ENCODE measurements at places on chromosomes 12 and 14.
A peak's percentile ranks its signal among the peaks of the same experiment; 100 is the strongest.

GRCh38 chr12:25755971-25756260 is 202.6 kb upstream of the RASSF8 start:
- no peak for DNase-seq

DNA sequence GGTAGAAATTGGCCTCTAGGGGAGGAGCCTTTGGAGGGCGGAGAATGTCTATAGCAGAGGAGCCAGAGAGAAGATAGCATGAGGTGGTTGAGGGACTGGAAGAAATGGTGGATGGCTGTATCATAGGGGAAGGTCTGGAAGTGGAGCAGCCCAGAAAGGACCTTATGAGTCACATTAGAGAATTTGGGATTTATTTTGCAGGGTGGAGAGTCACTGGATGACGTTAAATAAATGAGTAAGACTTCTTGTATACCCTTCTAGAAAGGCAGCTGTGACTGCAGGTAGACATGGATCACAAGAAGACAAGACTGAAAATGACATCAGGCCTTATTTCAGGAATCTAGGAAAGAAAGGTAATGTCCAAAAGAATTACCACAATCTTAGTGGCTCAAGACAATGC is 208.2 kb upstream of the TMTC1 start:
- no peak for DNase-seq

GRCh38 chr14:65772921-65773574 is 360.5 kb downstream of the FUT8 start:
- DNase-seq, result no peak

GRCh38 chr14:22400655-22401259 is 188.3 kb downstream of the DAD1 start:
- DNase-seq, result no peak

DNA sequence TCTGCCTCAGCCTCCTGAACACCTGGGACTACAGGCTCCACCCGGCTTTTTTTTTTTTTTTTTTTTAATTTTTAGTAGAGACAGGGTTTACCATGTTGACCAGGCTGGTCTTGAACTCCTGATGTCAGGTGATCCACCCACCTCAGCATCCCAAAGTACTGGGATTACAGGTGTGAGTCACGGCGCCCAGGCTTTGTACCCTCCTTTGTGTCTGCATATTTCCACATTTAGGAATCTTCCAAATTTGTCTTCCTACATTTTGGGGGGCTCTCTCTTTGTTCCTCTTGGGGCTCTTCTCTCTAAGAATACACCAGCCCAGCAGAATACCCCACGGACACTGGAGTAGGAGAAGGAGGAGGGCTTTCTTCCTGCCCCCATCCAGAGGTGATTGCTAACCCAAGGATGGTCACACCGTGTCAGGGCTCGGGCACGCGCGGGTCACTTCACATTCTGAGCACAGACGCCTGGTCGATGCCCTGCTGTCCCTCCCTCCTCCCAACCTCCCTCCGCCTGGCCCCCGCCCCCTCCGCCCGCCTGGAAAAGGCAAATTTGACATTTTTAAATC is 2.1 kb upstream of the DNAJC22 start:
- DNase-seq, result no peak

- DNase-seq, result no peak
Observed at GRCh38 chr12:1534748-1535147, 59.6 kb downstream of the FBXL14 start.

- no peak for DNase-seq
Observed at GRCh38 chr14:95896498-95897135, 20.0 kb downstream of the TUNAR start.

- peak; percentile 11 for DNase-seq
Observed at GRCh38 chr12:25254271-25254880, 3.6 kb upstream of the KRAS start.

GRCh38 chr14:105142651-105143450 is 25.7 kb downstream of the JAG2 start:
- DNase-seq, result no peak

GRCh38 chr12:107884769-107885694 is 110.5 kb downstream of the ASCL4 start:
- DNase-seq, result peak; percentile 72

DNA sequence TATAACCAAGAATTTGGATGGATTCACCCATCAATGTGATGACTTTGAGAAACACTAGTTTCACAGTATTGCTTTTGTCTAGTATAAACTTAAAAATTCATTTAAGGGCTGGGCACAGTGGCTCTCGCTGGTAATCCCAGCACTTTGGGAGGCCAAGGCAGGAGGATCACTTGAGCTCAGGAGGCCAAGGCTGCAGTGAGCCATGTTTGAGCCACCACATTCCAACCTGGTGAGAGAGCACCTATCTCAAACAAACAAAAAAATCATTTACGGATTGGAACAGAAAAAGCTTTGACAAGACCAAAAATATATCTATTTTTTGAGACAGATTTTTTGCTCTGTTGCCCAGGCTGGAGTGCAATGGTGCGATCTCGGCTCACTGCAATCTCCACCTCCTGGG is 27.5 kb downstream of the GNS start:
- no peak for DNase-seq

DNA sequence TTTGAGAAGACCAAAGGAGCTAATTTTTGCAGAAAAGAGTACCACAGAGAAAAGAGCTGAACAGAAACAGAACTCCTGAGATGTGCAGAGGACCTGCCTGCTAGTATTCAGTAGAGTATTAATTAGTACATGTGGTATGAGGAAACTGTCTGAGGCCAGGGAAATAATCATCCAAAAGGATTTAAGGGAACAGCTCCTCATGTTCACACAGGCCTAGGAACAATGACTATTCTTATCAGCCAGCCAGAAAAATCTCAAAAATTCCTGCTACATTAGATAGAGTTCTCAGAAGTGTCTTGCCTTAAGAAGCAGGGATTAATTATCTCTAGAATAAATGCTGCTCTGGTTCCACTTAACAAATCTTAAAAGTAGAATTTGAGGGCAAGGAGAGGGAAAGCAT is 36.4 kb downstream of the PKP2 start:
- no peak for DNase-seq

DNA sequence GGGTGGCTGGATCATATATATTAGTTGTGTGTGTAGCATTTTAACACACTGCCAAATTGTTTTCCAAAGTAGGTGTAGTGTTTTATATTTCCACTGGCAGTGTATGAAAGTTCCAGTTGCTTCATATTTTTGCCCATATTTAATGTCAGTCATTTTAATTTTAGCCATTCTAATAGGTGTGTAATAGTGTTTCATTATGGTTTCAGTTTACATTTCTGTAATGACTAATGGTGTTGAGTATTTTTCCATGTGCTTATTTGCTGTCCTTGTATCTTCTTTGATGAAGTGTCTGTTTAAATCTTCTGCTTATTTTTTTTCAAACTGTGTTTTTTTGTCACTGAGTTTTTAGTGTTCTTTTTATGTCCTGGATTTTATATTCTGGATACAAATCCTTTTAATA is 8.7 kb downstream of the TBC1D15 start:
- DNase-seq, result no peak

- DNase-seq, result peak; percentile 85
Observed at GRCh38 chr12:131608740-131609690, 101.9 kb upstream of the SFSWAP start.

- DNase-seq, result no peak
Observed at GRCh38 chr12:130398100-130398848, 60.6 kb downstream of the PIWIL1 start.

GRCh38 chr12:82555699-82556098 is 131.0 kb upstream of the TMTC2 start:
- DNase-seq, result no peak

- DNase-seq, result no peak
Observed at GRCh38 chr12:109728921-109729320, 15.3 kb downstream of the FAM222A start.

GRCh38 chr14:33070475-33070874 is 131.8 kb downstream of the NPAS3 start:
- DNase-seq, result no peak

GRCh38 chr14:40218282-40218941 is 786.2 kb upstream of the FBXO33 start:
- DNase-seq, result no peak

DNA sequence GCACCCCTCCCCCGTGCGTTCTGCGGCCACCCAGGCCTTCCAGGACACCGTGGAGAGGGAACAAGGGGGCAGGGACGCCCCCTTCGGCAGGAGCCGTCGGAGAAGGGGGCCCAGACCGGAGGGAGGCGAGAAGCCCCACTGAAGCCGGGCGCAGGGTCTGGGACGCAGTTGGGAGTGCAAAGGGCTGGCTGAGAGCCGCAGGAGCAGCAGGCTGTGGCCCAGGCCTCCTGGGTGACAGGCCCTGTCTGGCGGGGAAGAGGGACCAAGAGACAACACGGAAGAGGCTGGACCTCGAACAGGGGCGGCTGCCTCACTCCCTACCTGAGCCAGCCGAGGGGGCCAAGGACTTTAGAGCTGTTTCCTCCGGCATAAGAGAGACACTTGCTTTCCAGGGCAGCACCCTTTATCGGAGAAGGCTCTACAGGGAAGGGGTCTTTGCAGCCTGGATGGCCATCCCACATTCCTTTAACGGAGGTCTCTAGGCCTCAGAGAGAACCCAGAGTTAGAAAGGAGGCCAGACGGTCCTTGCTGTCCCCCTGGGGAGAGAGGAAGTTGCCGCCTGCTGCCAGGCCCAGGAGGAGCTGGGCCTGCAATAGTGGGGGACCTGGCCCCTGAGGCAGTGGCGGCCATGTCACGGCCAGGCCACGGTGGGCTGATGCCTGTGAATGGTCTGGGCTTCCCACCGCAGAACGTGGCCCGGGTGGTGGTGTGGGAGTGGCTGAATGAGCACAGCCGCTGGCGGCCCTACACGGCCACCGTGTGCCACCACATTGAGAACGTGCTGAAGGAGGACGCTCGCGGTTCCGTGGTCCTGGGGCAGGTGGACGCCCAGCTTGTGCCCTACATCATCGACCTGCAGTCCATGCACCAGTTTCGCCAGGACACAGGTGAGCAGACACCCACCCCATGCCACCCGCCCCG is 1.3 kb downstream of the DTX1 start:
- no peak for DNase-seq

DNA sequence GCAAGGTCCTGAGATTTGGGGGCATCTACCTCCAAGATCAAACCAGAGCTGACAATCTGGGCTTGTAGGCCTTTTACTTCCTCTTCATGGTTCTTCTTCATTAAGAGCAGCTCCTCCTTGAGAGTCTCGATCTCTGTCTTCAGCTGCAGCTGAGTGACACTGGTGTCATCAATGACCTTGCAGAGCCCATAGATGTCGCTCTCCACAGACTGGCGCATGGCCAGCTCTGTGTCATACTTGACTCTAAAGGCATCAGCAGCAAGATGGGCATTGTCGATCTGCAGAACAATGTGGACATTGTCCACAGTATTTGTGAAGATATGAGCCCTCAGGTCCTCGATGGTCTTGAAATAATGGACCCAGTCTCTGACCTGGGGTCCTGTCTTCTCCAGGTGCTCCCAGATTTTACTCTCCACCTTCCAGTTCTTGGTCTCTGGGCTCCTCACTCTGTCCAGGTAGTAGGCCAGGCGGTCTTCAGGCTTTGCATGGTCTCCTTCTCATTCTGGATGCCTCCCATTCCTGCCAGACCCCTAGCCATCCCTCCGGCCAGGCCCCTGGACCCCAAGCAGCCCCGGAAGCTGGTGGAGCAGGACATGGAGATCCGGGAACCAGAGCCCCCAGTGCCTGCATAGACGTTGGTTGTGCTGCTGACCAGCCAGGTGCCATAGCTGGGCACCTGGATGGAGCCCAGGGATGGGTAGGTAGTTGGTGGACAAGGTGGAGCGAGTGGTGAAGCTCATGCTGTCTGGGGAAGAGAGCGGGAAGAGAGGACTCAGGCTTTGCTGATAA is 141.0 kb downstream of the MSRB3 start:
- DNase-seq, result no peak

DNA sequence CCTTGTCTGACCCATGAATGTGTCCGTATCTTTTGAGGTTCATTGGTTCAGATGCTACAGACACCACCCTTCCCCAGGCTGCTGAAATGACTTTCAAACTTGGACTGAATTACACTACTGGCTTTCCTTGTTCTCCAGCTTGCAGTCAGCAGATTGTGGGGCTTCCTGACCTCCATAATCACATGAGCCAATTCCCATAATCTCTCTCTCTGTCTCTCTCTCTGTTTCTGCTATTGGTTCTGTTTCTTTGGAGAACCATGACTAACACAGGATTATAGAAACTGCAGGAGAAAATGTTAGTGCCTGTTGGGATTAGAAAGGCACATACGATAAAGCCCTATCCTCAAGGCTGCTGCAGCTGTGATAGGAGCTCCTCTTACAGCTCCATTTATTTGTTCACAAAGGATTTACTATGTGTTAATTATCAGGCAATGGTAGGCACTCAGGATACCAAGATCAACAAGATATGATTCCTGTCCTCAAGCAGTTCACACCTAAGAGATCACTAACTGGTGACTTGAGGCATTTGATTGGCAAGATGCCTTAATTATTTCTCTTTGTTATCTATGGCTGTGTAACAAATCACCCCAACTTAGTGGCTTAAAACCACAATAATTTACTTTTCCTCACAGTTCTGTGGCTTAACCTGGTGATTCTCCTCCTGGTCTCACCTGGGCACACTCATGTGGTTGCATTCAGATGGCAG is 10.2 kb upstream of the NYNRIN start:
- DNase-seq, result no peak

GRCh38 chr14:105858676-105859025 is 332.3 kb downstream of the TMEM121 start:
- no peak for DNase-seq

GRCh38 chr14:96902004-96902403 is 104.8 kb downstream of the VRK1 start:
- DNase-seq, result no peak

DNA sequence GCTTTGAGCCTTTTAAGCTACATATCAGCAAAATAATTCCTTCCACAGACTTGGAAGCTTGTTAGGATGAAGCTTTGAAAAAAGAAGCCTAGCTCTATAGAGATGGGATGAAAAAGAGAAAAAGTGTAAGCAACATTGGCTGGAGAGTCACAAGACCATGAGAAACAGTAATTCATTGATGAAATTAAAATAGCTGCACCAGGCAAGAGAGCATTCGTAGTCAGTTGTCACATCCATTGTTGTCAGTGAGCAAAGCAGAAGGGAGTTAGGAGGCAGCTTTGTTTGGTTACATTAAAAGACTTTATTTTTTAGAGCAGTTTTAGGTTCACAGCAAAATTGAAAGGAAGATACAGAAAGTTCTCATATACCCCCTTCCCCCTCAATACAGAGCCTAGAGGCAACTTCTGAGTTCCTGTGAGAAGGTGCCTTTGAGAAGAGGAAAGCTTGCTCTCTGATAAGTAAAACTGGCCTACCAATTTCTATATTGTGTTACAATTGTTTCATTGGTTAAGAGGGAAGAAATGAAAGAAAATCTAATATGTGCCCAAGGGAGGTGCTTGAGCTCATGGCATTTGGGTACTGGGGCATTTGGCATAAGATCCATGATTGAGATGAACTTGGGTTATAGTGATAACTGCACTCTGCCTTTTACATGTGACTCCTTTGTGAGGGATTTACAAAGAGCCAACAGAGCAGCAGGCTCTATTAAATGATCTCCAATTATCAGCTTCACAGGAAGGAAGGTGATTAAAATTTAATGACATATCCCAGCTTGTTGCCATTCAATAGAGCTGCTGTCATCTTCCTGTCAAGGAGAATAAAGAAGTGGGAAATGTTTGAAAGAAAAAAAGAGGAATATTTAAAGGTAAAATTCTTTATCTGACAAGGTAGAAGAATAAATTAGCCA is 361.3 kb upstream of the TMTC1 start:
- no peak for DNase-seq

All from AG08396 (cell line).